EH (cell line): ENCODE measurements at places on chromosomes 5 and 9.

DNA sequence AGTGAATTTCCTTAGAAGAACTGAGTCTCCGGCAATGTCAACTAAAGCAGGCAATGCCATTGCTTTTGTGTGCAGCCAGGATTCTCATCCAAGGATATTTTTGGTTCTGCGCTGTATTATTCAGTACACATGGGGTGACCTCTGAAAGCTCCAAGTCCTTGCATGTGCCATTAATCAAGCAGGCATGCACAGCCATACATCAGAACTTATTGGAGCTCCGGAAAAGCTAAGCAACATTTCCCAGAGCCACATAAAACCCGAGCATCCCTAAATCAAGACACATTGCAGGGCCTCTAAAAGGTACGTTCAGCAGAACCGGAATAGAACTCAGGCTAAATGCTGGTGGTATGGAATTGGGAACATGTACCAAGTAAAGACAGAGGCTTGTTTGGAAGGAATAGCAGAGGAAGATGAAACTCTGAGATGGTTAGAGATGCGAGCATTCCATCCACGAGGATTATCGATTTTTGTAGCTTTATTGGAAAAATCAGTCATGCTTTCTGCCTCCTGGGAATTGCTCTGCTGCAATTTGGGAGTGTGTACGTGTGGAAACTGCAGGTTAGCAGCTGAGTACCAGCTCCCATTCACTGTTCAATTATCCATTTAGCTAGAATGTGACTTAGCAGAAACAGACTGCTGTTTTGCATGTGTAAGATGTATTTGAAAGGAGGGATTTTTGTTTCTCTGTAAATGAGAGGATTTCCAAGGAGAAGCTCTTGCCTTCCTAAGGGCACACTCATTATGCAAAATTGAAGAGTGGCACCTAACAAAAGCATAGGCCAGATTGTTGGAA, 143.7 kb upstream of the WWC1 start:
- DNase-seq: no peak

DNA sequence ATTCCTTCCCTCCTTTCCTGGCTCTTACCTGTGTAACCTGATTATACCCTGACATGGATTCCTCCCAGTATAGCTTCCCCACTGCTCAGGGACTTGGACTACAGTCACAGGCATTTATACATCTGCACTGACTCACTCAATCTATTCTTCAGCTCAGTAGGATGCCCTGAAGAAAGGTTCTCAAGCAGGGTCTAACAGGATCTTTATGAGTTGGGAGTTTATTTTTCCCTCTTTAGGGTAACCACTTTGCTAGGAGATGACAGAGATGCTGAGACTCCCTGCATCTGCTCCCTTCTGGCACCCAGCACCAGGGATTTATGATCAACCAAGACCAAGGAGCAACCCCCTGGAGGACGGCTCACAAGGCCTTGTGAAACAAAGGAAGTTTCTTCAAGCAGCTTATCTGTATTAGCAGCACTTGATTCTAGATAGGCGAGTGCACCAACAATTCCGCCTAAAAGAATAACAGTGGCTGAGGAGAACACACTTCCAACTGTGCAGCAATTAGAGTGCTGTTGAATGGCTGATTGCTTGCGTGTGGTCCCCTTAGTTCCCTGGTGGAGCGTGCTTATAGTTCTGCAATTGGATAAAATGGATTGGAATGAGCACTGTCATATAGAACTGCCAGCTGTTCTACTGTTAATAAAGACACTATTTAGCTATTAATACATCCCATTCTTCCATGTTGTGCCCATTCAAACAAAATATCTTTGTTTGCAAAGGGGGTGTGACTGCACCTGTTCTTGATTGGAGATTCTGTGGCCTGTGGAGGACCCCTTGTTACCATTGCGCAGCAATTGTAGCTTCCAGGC, 482.6 kb downstream of the ZNF608 start:
- DNase-seq: no peak

GRCh38 chr5:107670087-107670931, 428 bp downstream of the EFNA5 start:
- peak; percentile 9 for DNase-seq

GRCh38 chr5:1747803-1748085, 51.9 kb downstream of the MRPL36 start:
- DNase-seq: no peak

DNA sequence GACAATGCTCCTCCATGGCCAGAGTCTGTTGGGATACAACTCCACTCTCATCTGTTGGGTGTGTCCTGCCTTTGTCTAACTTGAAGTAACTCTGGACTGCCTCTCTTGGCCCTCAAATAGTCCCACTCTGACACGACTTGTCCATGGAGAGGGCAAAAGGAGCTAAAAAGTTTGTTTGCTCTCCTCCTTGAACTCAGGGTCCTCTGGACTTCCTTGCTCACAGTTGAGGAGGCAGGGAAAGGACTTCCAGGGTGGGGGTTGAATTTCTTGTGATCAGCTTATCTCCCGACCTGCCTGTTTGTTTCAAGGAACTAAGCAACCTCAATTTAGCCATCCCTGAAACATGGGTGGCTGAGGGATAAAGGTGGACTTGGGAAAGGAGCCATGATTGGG, 11.7 kb downstream of the DNAJB5 start:
- DNase-seq: no peak

- no peak for DNase-seq
Observed at GRCh38 chr5:152499814-152500535, 94.9 kb upstream of the NMUR2 start.

DNA sequence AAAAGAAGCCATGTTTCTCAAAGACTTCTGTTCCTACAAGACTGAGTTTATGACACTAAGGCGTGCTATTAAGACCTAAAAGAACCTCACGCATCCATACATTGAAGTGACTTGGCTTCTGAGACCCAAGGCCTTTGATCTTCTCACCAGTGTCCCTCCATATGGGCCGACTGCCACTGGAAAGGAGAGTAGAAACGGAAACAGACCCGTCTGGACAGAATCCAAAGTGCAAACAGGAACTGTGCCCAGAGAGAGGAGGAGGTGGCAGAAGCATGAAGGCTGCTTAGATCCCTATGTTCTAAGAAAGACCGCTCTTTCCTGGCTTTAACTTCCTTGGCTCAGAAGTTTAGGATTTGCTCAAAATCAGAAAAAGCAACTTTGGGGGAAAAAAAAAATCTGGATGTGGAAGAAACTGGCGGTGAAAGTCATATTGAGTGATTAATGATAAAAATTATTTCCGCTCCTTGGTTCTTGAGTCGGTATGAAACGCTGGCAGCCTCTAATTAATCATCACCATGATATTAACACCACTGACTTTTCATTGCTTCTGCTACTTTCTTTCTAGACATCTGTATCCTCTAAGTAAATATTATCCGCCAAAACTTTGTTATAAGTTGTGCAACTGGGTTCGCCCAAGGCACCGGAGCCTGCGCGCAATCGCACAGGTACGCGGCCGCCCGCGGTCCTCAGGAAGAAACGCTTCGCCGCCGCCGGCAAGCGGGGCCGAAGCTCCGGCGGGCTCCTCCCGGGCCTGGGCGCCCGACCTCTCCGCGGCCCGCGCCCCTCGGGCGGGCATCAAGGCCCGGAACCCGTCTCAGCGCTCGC, 726 bp downstream of the DAP start:
- peak; percentile 83 for DNase-seq

- DNase-seq: no peak
Observed at GRCh38 chr9:27059907-27060306, 49.1 kb upstream of the TEK start.

DNA sequence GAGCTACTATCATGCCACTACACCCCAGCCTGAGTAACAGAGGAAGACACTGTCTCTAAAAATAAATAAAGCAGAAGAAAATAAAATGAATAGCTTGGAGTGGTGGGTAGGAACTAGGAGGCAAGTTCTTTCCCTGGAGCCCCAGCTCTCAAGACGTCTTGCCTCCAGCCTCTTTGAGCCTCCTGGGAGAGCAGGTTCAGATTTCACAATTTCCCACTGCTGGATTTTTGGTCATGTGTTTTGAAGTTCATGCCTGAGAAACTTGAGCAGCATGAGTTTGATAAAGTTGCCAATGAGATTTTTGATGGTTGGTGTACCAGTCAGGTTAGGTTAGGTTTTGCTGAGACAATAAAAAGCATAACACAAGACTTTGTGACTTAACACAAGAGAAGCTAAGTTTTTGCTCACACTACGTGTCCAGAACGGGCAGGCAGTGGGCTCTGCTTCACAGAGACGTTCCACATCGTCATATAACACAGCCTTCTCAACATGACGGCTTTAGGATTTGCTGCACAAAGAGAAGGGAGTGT, 4.1 kb upstream of the CCDC69 start:
- no peak for DNase-seq

- peak; percentile 90 for DNase-seq
Observed at GRCh38 chr5:180825768-180826525, 23.3 kb upstream of the MGAT1 start.

GRCh38 chr5:141003031-141003430, 36.8 kb downstream of the PCDHAC2 start:
- no peak for DNase-seq

GRCh38 chr5:112908854-112909253, 13.2 kb downstream of the REEP5 start:
- DNase-seq: no peak

GRCh38 chr5:54837981-54838380, 147.4 kb downstream of the ESM1 start:
- DNase-seq: no peak

GRCh38 chr9:95940265-95940664, 64.8 kb downstream of the ERCC6L2 start:
- peak; percentile 15 for DNase-seq

DNA sequence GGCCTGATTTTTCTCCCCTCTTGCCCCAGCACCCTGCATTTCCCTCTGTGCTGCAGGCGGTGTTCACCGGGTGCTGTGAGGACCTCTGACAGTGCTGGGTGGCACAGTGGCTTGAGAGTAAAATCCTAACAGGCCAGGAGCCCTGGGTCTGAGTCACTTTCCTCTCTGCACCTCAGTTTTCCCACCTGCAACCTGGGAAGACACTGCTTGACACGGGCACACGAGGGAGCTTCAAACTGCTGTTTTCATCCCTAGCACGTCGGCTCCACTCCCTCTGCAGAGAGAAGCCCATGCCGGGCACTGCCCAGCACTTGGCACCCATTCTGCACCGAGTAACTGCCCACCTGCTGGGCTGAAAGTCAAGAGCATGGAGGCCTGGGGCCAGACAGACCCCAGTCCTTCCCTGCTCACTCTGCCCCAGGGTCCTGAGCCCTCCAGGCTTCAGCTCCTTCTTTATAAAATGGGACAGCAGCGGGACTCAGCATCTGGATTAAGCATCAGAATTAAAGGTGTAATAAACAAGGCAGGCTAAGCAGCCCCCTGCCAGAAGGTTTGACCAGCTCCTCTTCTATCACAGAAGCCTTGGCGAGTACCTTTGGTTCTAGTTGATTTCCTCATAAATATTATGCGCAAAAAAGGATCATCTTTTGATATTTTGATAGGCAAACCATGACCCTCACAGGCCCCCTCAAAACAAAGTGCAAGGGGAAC, 5.2 kb downstream of the GFI1B start:
- no peak for DNase-seq

GRCh38 chr5:151770383-151771258, 1.1 kb upstream of the G3BP1 start:
- DNase-seq: peak; percentile 81

GRCh38 chr5:125227333-125228095, 481.1 kb upstream of the ZNF608 start:
- DNase-seq: peak; percentile 26

GRCh38 chr5:45793638-45794532, 97.7 kb upstream of the HCN1 start:
- DNase-seq: no peak

- DNase-seq: peak; percentile 20
Observed at GRCh38 chr5:78268356-78268755, 26.1 kb downstream of the AP3B1 start.

GRCh38 chr9:136886610-136887597, 588 bp downstream of the TRAF2 start:
- DNase-seq: peak; percentile 29

DNA sequence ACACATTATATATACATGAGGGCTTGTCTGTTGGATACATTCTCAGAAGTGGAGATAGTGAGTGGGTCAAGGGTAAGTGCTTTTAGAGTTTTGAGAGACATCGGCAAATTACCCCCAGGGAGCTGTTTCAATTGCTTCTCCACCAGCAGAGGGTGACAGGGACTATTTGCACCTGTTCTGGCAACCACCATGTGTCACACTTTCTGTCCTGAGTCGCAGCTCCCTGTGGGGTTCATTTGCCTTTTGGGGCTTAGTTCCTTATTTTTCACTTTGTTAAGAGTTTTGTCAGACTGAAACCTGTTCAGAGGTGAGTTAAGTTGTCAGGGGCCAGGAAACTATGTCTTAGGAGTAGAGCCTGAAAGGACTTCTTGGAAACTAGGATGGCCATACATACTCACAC, 20.1 kb upstream of the SLC36A1 start:
- DNase-seq: no peak

DNA sequence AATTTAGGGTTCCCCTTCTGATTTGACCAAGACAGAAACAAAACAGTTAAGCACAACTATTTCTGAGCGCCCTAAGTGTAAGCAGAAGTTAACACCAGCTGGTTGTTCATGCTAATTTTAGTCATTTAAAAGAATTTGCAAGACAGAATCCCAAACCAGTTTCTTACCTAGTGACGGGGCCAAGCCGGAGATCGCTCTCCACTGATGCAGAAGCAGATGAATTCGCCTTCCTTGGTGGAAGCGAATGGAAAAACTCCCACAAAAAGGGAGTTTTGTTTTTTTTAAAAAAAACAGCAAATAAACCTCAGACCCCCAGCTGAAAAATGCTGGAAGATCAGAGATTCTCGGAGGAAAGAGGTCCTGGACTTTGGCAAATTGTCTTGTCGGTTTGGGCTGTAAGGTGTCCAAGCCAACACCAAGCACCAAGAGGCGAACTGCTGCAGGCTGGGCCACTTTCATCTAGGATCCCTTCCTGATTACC, 47.4 kb upstream of the GLDC start:
- DNase-seq: no peak

DNA sequence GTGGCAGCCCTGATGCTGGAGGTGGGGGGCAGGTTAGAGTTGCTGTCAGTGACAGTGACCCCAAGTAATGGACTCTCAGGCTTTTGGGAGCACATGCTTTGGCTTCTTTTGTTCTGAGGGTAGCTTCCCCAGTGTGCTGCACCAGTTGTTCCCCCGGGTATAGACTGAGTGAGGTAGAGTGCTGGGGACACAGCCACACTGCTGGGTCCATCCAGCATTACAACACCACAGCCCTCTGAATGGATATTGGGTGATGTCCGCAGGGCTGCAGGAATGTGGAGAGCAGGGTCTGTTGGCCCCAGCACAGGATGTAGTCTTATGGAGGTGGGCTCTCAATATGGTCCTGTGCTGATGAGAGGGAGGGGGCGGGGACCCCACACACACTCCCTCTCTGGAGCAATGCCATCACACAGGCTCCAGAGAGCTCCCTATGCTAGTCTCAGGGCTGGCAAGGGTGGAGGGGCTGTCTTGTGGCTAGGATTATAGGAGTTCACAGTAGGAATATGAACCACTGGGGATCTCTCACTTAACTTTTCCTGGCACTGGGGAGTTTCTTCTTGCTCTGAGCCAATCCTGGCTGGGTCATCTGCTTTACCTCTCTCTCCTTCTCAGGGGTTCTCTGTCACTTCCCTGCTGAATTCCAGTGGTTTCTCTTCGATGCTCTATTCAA, 20.7 kb downstream of the OSMR start:
- DNase-seq: peak; percentile 16
